SW 1271 (cell line): ENCODE measurements at places on chromosomes 16 and 17.

DNA sequence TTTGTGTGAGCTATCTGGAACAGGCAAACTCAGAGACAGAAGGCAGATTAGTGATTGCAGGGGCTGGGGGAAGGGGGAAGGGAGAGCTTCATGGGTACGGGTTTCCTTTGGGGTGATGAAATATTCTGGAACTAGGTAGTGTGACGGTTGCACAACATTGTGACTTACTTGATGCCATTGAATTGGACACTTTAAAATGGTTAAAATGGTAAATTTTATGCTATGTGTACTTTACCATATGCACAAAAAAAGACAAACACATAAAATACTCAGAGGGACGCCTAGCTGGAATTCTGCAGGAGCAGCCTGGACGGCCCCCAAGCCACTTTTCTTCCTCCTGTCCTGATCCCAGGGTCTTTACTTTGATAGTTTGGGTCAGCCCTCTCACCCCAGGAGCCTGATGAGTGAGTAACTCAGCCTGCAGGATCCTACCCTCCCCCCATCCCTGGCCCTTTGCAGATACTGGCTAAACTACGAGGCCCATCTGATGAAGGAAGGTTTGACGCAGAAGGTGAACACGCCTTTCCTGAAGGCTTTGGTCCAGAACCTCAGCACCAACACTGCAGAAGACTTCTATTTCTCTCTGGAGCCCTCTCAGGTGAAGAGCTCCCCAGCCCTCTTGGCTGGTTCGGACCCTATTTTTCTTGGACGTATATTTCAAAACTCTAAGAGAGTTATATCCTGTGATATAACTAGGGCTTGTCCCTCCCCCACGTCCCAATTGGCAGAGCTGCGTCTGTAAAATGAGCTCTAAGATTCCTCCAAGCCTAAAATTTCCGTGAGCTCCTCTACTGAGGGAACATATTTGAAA lies 7.8 kb downstream of the ADGRG3 start:
- no peak for DNase-seq

DNA sequence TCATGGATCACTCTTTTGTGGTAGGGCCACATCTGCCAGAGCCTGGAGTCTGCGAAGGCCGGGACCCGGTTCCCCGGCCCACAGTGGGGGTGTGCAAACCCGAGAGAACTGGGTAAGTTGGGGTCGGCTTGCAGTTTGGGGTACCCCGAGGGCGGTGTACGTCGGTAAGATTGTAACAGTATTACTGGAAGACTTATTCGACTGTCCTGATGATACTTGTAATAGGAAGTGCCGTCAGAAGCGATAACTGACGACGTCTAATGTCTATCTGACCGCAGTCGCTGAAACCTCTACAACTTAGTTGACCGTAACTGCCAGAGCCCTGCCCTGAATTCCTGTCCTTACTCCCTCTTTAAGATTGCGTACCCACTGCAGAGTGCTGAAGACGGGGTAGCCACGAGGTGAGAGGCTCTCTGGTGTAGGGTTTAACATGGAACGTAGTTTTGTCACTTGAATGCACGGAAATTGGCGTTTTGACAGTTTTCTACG lies 24.0 kb downstream of the TRPV2 start:
- DNase-seq = no peak

DNA sequence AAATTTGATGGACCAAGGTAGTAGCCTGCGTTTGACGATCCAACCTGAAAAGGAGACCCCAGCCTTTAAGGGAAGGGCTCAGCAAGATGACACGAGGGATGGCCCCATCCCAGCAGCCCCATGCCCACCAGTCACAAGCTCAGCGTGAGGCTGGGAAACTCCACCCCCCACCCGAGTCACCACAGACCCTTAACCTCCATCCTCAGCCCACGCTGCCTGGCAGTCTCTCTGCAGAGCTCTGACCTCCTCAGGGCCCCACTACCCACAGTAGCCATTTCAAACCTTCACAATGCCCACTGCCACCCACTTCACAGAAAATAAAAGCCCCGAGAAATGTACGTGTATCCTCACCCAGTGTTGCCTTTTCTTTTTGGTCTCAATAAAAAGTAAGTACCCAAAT lies 18.7 kb downstream of the USP36 start:
- DNase-seq = no peak

DNA sequence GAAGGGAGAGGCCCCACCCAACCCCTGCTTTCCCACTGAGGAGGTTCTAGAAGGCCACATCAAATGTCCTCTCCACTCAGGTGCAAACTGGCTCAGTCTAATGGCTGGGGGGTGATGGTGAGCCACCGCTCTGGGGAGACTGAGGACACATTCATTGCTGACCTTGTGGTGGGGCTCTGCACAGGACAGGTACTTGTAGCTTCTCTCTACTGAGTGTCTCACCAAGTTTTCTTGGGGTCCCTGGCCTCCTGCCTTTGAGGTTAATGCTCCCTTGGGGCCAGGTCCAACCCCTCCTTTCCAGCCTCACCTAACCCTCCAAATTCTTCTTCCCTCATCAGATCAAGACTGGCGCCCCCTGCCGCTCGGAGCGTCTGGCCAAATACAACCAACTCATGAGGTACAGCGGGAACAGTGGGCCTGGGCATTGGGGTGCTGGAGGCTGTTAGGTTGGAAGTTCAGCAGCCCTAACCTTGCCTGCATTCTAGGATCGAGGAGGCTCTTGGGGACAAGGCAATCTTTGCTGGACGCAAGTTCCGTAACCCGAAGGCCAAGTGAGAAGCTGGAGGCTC lies 5.7 kb downstream of the ENO3 start:
- DNase-seq = no peak

DNA sequence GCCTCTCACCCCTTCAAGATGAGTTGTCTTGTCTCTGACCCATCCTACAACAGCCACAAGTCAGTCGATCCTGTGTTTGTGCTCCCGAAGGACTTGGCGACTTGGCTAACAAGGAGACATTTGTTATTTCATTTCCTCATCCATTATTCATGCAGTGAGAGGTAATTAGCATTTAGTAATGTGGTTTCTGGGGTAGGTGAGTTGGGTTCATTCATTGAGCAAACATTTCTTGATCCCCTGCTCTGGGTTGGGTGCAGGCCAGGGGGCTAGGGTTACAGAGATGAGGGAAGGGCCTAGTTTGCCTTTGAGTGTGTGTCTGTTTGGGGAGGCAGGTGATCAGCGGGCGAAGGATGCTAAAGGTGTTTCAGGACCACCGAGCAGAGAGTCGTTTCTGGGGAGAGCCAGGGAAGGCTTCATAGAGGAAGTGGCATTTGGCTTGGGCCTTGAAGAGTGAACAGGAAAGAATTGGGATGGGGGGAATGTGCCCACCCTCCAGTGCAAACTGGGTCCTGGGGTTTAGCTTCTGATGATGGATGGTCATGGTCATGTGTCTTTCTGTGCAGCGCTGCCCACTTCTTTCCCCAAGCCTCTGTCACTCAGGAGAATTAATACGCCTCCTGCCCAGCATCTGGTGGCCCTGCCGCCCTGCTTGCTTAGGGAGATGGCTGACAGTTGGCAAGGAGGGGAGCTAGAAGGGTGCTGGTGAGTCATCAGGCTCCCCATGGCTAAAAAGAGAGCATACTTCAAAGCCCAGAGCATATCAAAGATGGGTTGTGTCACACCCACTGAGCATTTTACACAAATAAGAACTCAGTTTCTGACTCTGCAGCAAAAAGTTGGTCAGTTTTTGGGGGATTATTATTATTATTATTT lies 38.5 kb downstream of the MSI2 start:
- no peak for DNase-seq

DNA sequence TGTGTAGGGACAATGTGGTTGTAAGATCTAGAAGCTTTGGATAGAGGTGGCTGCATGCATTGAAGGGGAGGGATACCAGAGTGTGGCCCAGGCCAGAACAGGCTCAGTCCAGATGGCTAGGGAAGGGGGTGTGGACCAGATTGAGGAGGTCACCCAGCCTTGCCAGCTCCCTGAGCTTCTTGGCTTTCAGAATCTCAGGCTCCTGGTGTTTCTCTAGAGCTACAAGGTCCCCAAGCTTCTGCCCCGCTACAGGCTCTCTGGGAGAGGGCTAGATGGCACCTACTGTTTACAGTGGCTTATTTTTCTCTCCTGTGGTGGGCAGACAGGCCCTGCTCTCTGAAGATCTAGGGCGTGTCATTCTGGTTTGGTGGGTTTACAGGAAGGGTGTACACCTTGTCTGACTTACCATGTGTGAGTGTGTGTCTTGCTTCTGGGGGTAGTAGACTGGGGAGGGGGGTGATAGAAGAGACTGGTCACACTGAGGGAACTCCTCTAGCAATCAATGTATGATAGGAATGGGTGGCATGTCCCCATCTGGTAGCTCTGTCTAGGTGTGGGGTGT lies 1.1 kb downstream of the RARA start:
- no peak for DNase-seq

GRCh38 chr17:74859459-74860228 lies at the start of gene GRIN2C:
GRIN2C (minus strand) TSS chr17:74859885; CDS start chr17:74855092, 4,793 bp downstream.
- no peak for DNase-seq

DNA sequence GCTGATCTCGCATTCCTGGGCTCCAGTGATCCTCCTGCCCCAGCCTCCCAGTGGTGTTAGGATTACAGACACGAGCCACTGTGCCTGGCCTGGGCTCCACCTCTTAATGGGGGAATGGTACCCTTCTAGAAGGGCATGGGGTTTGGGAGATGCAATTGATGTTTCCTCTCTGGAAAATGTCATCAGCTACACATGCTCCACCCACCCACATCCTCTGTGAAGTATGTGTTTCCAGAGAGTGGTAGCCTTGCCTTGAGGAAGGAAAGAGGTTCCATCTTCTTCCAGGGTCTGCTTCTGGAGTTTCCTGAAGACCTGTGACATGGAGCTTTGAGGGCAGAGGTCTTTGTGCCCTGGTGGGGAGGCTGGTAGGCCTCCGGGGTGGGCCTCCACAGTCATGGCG lies 45.2 kb upstream of the GSE1 start:
- DNase-seq = no peak

DNA sequence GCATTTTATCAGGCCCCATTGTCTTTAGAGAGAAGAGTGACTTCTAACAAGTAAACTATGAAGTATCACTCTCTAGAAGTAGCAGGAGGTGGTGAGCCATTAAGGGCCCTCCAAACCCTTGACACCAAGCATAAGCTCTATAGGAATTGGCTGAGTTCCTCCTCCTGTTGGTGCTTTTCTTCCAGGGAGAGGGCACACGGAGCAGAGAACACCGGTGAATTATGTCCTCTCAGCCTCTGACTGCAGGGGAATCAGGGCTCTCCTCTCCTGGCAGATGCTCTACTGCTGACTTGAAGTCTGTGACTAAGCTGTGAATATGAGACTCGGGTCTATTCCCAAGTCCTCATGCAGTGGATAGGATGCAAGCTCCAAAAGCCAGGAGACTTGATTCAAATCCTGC lies 32.3 kb downstream of the CHD9 start:
- DNase-seq = no peak

DNA sequence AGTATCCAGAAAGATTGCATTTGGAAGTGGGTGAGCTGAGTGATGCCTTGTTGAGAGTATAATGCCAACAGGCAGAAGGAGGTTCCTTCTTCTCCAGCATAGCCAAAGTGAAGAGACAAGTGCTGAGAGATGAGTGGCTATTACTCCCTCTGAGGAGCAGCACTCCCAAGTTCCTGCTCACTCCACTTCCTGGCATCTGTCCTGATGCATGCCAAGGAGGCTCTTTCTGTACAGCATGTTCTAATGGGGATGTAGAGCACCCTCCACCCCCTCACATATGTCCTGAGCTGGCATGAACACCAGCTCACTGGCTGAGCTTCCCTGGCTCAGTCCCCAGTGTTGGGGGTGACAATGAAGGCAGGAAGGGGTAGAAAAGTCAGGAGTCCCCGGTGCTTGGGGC lies 44.2 kb upstream of the DNAH9 start:
- DNase-seq = no peak

DNA sequence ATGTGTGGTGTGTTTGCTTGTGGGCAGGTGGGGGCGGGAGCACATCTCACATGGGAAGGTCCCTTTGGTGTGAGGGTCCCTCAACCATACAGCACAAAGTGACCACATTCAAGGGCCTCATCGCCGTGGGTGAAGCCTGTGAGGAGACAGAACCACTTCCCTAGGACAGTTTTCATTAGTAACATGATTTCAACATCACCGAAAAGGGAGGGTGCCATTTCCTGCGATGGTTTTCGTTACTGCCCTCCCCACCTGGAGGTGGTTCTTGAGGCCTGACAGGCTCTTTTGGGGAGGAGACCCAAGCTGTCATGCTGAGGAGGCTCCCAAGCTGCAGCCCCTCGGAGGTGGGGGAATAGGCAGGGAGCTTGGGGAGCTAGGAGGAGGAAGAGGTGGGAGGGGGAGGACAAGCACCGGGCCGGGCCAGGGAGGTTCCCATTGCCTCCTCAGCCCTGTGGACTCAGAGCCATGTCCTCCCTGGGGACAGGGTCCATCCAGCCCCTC lies 9.5 kb downstream of the CD300LB start:
- no peak for DNase-seq

DNA sequence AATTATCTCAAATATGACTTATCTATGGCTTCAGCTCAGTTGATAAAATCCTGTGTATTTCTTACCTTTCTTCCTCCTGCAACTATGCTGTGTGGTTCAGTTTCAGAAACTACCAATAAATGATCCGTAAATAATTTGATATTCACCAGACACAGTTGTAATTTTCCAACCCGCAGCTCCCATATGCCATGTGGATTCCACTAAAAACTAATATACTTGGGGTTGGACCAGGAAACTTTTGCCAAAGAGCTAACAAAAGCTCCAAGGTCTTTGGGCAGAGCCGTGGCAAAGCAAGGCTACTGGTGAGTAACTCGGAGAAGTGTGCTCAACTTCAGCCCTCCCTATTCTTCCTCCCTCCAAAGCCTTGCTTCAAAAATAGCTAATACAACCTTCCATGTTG lies 2.3 kb upstream of the CHST6 start:
- DNase-seq = no peak

DNA sequence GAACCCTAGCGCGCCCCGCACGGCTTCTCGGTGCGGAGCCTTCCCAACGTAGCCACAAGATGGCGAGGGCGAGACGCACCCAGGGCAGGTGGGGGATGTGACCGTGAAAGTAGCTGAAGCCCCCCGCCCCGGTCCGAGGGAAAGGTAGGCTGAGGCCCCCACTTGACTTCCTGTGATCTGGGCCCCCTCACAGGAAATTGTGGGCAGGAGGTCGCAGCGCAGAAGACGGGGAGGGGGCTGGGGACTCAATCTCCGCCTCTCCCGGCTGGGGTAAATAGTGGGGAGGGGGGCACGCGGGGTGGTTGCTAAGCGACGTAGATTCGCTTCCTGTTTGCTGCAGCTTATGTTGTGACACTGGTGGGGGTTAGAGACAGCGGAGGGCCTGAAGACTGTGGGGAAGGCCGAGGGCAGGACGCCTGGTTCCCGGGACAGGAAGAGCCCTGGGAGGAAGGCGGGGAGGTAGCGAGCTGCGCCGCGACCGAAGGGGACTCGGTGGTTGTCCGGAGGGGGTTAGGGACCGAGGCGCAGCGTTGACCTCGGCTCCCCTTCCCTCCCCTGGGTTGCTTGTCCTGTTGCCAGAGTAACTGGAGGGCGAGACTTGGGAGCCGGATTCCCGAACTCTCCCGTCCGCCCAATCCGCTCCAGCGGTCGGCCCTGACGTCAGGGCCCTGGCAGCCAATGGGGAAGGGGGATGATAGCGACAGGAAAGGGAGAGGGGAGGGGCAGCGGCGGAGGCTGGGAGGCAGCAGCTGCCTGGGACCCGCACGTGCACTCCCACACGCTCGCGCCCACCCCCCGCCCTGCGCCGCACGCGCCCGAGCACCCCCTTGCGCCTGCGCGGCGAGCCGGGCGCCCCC lies 1.2 kb downstream of the KDM6B start:
- peak; percentile 96 for DNase-seq

- DNase-seq = no peak
Observed at GRCh38 chr17:13646411-13646810, 44.7 kb upstream of the HS3ST3A1 start.
